ENCODE measurements at places on chromosomes 1 and 21.

- no peak for DNase-seq
Measured at GRCh38 chr1:16068356-16069270, 4.8 kb downstream of the FAM131C start.

GRCh38 chr1:244974106-244974505, 109.8 kb upstream of the HNRNPU start:
- no peak for DNase-seq

DNA sequence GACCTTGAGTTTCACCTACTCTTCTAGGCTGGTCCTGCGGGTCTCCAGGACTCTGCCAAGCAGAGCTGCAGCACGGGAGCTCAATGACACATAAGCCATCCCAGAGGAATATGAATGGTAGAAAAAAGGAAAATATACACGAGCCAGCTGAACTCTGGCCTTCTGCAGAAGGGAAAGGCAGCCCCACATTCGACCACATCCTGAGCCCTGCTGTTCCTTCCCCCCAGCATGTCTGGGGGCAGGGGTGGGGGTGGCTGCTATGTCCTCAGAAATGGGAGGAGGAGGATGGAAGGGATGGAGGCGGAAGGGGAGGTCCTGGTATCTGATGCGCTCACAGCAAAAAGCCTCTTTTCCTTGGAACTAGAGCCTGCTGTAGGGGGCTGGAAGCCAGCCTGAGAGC, 12.1 kb upstream of the KDF1 start:
- no peak for DNase-seq

GRCh38 chr1:156884560-156885184, 8.8 kb upstream of the PEAR1 start:
- DNase-seq: no peak

GRCh38 chr1:12179111-12179519, 12.3 kb downstream of the TNFRSF1B start:
- peak; percentile 88 for DNase-seq

DNA sequence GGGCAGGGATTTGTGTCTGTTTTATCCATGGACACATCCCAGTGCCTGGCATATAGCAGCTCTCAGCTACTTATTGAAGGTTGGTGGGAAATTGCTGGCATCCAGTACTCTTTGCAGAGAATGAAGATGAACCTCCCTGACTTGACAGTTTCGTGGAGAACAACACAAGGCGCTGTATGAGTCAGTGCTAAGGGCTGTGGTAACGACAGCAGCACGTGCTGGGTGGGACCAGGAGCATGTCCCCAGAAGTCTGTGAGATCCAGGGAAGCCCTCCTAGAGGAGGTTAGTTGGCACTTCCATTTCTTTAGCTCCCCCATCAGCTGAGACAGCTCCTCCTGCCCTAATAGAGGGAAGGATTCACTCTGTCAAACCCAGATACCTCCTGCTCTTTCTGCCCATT, 25.9 kb upstream of the IL19 start:
- no peak for DNase-seq

DNA sequence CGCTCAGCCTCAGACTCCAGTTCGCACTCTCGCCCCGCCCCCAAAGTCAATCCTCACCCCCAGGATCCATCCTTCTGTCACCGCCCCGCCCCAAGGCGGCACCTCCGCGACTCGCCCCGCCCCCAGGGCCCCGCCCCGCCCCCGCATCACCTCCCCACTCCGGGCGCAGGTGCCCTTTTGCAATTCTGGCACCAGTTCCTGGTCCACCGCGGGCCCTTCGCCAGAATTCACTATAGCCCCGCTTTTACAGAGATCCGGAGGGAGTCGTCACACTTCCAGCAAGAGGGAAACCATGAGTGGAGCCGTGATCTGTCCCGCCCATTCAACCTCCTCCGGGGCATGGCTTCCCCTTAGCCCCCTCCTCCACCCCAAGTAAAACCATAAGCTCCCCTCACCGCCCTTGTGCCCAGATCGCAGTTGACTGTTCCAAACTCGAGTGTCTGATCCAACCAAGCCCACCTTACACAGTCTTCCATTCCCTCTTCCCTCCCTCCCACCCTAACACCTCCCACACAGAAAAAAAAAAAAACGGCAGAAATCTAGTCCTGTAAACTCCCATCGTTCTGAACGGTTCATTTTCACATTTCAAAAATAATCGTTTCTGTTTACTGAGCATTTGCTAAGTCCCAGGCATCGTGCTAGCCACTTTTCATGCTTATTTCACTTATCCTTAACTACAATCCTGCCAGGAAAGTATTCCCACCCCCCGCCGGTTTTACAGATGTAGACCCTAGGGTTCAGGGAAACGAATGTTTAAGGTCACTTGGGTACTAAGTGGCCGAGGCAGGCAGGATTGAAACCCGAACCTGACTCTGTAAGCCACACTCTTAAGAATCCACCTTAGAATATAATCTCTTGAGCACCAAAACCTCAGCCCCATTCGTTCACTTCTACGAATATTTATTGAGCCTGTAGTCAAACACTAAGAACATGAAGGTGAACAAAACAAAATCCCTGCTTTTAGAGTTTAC, 1.3 kb upstream of the DNAJC16 start:
- no peak for DNase-seq

DNA sequence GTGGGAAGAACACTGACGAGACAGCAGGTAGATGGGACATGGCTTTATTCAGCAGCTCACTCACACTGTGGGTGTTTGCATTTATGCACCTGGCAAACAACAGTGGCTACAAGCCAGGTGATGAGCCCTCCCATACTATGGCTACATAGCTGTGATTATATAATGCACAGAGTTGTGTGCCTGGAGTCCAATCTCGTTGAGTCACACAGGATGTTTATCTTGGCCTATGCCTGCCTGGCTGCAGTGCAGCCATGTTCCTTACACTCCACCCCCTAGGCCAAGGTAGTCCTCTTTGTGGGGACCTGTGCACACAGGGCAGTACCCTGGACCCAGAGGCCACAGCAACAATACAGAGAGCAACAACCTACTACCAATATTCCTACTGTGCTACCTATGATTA, 1643.8 kb downstream of the MRPL39 start:
- no peak for DNase-seq

DNA sequence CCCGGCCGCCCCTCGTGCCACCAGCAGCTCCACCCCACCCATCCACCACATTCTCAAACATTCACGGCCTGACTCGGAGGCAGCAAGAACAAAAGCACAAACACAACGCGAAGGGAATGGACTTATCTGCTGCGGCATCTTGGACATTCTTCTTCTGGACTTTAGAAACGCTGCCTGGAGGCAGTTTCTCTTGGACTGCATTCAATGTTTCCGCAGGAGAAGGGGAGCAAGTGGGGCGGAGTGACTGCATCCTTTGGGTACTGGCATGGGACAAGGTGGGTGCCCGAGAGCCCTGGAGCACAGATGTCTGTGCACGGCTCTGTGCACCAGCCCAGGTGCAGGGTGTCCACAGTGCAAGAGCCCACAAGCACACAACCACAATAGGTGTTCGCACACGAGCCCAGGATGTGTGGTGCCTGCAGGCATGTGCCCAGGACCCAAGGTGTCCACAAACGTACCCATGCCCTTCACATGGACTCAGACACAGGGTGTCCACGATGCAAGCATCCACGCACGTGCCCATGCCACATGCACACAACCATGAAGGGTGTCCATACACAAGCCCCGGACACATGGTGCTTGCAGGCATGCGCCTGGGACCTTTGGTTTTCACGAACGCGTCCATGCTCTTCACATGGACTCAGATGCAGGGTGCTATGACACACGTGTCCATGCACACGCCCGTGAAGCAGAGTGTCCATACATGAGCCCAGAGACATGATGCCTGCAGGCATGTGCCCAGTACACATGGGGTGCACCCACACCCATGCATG, 53.6 kb downstream of the WNT9A start:
- DNase-seq: peak; percentile 41

DNA sequence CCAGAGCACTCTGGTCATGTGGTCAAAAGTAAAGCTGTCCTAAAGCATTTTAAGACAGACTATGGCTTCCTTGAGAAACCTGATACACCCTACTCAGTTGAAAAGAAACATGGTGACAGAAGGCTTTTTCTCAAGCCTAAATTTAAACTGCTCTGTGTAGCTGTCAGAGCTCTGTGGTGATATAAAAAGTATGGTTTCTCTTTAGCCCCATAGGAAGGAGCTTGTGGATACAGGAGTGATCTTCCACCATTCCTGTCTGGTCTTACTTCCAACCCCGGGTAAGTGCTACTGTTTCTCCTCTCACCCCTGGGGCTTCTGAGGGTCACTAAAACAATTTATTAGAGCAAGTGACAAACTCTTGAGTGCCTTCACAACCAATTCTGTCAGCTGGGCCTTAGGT, 8.5 kb downstream of the TP53BP2 start:
- DNase-seq: no peak

DNA sequence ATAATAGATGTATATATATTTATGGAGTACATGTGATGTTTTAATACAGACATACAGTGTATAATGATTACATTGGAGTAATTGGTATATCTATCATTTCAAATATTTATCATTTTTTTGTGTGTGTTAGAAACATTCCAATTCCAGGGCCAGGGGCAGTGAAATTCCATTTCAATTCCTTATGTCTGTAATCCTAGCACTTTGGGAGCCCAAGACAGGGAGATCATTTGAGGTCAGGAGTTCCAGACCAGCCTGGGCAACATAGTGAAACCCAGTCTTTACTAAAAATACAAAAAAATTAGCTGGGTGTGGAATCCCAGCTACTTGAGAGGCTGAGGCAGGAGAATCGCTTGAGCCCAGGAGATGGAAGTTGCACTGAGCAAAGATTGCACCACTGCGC, 30.4 kb upstream of the PDC start:
- no peak for DNase-seq

DNA sequence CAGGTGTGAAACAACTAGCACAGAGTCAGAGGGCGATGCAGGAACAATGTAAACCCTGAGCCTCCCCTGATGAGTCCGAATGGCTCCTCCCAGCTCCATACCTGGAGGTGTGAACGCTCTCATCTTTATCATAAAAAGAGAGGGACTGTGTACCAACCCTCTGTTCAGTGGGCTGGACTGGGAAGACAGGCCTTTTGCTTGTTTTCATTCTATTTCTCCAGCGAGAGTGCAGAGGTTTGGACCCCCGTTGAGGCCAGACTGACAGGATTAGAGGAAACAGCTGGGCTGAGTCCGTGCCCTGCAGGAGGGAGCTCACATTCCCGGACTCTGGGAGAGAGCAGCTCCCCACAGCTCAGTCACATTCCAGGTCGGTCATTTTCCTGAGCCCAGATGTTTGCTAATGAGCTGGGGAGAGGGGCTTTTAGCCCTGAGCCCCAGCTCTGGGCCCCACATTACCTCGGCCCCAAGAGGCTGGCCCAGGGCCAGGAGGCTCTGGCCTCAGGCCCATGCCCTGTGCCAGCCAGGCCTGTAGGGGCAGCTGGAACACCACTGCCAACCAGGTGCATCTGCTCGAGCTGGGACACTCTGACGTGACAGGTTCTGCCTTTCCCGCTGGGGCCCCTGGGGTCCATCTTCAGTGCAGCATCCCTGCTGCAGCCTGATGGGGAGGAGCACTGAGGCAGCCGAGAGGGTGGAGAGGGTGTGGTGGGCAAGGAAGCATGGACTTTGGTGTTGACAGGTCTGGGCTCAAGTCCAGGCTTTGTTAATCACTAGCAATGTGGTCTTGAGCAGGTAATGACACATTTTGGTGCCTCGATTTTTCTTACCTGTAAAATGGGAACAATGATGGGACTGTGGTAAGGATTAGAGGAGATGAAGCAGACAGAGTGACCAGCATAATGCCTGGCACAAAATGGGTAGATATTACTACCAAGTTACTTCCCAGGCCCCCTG, 3.5 kb upstream of the NBL1 start:
- DNase-seq: no peak

- no peak for DNase-seq
Measured at GRCh38 chr21:35520302-35520701, 471.2 kb upstream of the RUNX1 start.

DNA sequence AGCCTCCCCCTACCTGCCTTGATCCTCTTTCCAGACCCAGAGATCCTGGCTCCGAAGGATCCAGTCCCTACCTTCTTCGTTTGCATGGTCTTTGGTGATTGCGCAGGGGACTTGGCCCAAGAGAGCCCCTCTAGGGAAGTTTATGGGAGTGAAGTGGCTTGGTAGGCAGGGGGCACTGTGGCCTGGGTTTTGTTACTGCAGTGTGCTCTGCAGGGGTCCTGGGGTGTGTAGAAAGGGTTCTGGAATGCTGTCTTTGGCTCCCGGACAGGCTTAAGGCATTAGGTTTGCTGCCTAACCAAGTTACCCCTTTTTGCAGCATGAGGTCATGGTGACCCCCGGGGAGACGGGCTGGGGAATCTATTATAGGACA, 3.8 kb downstream of the ATP8B2 start:
- DNase-seq: no peak

DNA sequence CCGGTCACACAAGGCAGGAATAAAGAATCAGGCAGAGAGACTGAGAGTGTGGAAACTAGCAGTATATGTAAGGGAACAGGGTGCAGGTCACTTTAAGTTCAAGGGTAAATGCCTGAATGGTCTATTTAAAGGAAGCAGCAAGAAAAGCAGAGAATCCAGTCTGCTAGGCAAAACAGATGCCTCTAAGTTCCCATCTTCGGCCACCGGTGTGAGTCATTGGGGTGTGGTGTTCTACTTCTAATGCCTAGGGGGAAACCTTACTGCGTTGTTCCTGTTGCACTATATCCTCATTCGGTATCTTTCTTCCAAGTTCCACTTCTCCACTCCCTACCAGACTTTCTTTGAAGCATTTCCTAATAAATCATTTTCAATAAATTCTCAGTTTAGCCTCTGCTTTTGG, 259.9 kb downstream of the HHIPL2 start:
- no peak for DNase-seq

DNA sequence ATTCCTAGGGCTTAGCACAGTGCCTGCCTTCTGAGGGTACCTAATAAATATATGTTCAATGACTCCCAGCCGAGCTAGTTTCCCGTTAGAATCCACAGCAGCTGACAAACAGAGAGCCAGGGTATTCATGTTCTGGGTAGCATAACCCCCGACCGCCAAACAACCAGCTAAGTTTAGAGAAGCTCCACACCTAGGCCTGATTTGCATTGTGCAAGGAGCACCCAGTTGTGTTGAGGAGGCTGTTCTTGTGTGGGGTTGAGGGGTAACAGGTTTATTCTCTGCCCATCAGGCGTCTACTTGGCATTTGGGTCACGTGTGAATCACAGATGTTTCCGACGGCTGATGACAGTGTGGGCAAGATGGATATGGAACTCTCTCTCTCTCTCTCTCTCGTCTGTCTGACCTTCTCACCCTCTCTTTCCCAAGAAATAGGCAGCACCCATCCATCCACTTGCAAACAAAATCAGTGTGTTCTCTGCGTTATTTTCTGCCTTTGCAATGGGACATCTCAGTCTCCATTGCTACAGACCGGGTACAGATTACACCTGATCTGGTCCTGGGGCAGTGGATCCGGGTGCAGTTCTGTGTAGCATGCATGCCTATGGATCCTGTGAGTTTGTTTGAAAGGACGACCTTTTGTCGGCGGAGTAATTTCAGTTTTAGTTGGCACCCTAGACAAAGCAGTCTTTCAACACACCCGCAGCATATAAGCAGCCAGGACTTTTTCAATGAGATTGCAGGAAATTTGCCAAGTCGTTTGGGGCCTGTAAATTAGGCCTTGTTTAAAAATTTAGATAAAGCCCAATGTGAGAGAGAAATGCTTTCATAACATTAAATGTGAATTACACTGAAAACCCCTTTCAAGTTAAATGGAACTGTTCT, 29.4 kb downstream of the KAZN start:
- no peak for DNase-seq

GRCh38 chr1:230149751-230150584, 82.9 kb downstream of the GALNT2 start:
- DNase-seq: no peak

GRCh38 chr1:207336559-207337467, 15.3 kb downstream of the CD55 start:
- DNase-seq: no peak
